CD4-positive, alpha-beta T cell treated with Interleukin-4 for 4 hours (primary cell): ENCODE measurements at places on chromosomes 5 and 9.

- no peak for DNase-seq
These were observed 14.5 kb downstream of the CCT5 start for GRCh38 chr5:10264604-10265003.

DNA sequence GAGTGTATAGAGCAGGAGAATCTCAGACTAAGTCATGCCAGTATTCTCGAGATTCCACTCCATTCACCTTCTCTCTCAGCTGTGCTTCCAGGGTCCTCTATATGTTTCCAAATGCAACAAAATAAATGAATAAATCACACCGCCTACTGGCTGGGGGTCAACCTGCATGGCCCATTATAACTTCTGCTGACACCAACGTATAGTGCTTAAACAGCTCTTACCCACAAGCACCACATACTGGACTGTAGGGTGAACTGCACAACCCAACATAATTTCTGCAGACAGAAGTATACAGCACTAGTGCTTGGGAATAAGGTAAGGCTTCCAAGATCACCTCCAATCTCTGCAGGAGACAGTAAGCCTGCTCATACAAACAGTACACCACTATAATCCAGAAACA lies 33.1 kb upstream of the HTR4 start:
- no peak for DNase-seq

GRCh38 chr5:116739571-116739970 lies 164.9 kb upstream of the SEMA6A start:
- DNase-seq = no peak

DNA sequence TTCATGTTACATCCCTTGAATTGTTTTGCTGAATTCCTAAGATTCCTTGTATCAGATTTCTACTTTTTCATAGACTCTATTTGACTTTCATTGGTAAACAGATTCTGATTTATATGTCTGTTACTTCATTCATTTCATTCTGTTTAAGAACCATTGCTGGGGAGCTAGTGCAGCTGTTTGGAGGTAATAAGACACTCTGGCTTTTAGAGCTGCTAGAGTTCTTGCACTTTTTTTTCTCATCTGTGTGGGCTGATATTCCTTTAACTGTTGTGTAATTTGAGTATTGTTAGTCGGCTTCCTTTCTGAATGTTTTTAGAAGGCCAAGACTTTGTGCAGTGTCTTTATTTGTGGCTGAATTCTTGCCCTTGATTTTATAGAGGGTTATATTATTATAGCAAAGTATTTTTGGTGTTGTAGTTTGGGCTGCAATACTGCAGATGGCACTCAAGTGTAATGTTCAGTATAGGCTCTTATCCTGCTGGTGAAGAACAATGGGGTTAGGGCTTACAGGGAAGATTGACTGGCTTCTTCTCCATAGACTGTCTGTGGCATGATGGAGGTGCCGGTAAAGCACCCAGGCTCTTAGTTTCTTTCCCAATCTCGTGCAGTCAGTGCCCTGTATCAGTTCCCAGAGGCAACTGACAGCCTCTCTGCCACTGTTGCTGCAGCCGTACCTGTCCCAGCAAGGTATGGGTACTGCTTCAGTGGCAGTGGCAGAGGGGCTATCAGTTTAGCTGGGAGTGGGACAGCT lies 162.2 kb downstream of the OXCT1 start:
- DNase-seq = no peak

DNA sequence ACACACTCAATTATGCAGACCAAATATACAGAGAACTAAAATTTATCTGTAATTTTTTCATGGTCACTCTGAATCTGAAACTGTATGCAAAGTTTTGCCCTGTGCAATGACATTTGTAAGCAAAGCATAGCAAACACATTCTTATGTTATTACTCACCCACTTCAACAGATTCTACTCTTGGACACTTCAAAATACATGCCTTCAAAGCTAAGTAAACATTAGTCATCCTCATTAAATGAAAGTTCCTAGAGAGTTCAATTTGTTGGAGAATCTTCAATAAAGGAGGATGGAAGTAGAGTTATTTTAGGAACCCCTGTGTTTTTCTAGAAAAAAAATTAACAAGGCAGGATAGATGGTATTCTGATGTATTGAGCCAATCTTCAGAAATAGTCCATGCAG lies 639.7 kb upstream of the C9orf72 start:
- DNase-seq = no peak

DNA sequence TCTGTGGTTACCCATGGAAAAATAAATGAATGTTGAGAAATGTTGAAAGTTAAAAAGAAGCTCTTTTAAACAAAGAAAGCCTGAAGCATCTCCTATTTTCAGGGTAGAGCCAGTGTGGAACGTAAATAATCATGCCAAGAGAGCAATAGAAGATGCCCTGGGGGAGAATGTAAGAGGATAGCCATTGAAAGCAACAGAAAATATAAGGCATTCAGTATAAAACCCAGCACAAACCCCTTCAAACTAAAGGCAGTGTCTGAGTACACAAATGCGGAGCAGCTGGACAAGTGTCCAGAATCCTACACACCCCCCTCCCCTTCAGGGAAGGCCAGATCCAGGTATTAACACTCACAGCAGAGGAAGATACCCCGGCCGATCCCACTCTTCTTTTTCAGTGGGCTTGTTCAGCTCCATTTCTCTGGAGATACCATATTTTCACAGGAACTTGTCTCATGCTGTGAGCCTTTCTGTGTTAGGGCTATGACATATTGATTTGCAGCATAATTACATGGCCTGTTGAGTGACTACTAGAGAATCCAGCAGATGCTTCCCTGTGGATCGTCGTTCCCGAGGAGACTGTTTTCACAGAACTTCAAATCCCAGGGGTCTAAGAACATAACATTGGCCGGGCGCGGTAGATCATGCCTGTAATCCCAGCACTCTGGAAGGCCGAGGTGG lies 101.2 kb downstream of the PLK2 start:
- DNase-seq = no peak

GRCh38 chr9:5633243-5633642 lies 4.3 kb downstream of the RIC1 start:
- no peak for DNase-seq

- no peak for DNase-seq
These were observed 143.2 kb downstream of the RMI1 start for GRCh38 chr9:84123648-84124406.

DNA sequence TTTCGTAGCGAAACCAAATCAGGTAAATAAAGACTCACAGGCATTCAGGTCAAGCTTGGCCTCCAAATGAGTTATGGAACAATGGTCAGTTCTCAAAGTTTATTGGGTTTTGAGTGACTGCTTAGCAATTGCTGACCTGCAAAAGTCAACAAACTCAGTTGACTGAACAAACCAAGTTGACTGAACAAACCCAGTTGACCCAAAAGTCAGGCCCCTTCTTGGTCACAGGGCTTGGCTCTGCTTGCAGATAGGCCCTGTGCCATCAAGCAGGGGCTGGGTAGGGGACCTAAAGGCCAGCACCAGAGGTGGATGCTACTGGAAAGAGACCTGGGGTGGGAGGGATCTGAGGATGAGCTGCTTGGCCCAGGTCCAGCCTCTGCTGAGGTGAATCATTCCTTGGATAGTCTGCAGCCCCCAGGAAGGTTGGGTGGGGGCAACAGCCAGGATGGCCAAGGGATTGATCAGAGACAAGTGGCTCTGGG lies 64.6 kb downstream of the GADD45G start:
- no peak for DNase-seq

- DNase-seq = no peak
These were observed 66.6 kb downstream of the ZNF474 start for GRCh38 chr5:122195802-122196394.

- DNase-seq = no peak
These were observed 236.1 kb downstream of the ASTN2 start for GRCh38 chr9:117178596-117179375.

DNA sequence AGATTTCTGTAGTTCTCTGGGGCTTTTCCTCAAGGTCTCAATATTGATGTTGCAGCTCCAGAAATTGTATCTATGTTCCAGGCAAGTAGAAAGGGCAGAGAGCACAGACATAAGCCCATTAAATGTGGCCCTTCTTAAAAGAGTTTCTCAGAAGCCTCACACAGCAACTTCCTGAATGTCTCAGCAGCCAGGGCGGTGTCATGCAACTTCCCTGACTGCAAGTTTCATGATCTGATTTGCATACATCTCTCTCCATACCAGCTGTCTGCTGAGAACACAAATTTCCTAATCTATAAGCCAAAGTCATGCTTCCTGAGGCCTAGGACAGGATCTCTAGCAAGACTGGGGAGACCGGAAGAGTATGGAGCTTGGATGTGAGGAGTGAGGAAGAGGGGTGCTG lies 13.0 kb downstream of the RGS7BP start:
- no peak for DNase-seq

DNA sequence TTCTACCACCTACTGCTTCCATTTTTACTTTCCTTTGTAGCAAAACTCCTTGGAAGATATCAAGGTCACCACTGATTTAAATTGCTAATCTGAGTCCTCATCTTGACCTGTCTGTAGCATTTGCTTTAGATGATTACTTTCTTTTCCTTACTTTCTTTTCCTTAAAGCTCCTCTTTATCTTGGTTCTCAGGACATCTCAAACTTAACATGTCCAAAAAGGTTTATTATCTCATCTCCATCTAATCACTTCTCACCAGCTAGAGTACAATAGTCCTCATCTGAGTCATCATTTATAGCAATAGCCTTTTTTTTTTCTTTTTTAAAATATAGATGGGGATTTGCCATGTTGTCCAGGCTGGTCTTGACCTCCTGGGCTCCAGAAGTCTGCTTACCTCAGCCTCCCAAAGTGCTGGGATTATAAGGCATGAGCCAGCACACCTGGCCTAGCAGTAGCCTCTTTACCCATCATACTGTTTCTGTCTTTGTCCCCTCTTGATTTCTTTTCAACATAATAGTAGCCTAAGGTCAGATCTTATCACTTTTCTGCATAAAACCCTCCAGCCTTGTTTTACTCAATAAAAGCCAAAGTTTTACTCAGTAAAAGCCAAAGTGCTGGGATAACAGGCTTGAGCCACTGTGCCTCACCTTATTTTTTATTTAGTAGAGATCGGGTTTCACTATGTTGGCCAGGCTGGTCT lies 32.9 kb upstream of the GPR21 start:
- no peak for DNase-seq

DNA sequence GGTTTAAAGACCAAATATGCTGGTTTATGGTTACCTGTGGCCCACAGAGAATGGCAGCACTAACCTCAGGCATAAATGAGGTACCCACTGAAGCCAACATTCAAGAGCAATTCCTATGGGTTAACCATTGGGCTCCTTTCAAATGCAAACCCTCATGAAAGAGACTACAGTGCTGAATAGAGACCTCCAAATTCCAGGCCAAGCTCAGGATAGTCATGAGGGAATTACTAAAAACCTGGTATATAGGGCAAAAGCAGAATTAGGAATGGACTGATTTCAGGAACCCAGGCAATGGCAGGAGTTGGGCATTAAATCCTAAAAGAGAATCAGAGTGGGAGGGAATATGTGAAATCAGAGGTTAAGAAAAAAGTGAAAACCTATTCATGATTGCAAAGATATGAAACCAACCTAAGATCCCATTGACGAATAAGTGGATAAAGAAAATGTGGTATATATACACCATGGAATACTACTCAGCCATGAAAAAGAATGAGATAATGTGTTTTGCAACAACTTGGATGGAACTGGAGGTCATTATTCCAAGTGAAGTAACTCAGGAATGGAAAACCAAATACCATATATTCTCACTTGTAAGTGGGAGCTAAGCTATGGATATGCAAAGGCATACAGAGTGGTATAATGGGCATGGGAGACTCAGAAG lies 51.6 kb downstream of the PDCD1LG2 start:
- DNase-seq = no peak

DNA sequence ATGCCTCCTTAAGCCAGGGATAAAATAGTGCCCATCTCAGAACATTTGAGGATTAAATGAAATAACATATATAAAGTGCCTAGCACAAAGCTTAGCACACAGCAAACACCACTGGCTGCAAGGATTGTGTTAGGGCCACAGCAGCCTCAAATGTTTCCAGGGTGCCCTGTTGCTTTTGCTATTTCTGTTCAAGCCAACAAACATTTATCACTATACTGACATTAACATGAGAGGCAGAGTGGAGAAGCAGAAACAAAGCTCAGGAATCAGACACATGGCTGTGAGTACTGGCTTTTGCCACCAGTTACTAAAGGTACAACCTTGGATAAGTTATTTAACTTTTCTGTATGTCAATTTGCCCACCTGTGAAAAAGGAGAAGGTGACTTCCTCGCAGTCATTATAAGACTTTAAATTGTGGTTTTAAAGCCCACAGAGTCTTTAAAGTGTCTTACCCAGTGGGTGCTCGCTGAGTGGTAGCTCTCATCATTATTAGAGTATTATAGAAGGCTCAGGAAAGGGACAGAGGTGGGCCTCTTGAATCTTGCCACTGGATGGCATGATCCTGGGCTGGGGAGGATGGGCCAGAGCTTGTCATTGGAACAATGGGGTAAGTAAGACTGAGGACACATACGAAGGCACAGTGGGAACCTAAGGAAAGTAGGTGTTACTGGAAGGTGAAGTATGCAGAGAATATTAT lies 98.2 kb downstream of the MARCHF3 start:
- DNase-seq = no peak

DNA sequence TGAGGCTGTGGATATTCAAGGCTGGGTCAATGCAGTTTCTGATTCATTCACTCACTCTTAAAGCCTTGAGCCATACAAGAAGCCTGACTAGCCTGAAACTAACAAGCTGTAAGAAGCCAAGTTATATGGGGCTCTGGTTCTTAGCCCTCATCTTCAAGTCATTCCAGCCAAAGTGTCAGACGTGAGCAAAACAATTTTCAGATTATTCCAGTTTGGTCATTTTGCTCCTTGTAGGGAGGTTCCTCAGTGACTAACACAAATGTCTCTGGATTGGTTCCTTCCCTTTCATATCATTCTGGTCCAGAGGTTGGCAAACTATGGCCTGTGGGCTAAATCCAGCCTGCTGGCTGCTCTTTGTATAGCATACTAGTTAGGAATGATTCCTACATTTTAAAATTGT lies 12.5 kb upstream of the SHOC1 start:
- DNase-seq = no peak

DNA sequence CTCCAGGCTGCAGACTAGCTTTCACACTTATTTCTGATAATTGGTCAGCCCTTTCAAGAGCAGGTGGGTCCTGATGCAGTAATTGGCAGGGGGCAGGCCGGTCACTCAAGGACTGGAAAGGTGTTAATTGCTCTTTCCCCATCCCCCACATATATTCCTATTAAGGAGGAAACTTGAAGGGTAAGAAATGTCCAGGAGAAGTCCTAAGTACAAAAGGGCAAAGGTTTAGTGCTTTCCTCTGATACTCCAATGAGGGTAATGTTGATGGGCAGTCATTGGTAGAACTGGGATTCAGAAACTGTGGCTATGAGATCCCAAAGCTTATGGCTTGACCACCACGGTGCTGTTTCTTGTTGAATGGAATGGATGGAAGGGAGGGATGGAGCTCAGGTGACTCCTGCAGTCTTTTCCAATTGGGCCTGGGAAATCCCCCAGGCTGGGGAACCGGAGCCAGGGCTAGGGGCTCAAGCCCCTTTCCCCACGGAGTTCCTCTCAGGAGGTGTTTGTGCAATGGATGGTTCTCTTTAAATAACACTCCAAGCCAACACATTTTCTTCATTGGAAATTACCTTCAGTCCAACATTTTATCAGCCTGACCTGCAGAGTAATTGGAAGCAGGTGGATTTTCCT lies 103.2 kb upstream of the ALDH1B1 start:
- DNase-seq = no peak
